ENCODE measurements at places on chromosomes 2 and 18.

DNA sequence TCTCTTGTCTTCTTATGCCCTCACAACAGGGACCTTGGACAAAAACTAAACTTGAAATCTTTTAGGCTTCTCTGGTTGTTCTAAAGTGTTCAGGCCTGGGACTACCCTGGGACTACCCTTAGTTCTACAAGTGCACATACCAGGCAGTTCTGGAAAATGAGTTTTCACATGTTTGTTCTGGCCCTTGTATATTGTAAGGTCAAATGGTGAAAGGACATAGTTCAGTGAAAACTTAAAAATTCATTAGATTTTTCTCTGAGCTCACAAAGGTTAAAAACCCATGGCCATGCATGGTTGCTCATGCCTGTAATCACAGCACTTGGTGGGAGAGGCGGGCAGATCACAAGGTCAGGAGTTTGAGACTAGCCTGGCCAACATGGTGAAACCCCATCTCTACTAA, 875.5 kb upstream of the FAM98A start:
- DNase-seq: no peak

DNA sequence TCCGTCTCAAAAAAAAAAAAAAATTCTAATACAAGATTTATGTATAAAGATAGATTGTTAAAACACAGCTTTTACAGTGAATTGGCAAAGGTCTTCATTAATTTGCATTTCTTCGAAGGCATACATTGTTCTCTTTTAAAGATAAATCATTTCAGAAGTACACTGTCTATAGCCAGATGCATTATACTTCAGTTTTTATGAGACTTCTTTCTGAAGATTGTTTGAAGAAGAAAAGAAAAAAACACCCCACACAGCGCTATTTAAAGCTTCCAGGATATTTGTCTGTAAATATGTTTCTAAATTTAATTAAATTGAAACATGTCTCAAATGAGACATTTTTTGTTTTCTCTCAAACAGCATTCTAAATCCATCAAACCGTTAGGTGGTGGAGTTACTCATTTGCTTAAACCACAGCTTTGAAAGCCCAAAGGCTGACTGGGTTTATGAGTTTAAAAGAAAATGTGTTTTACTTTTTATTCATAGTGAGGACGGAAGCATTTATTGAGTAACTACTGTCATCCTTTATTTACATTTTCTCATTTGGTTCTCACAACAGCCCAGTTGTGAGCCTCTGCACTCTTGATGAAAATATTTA, 42.4 kb upstream of the C1GALT1C1L start:
- no peak for DNase-seq

DNA sequence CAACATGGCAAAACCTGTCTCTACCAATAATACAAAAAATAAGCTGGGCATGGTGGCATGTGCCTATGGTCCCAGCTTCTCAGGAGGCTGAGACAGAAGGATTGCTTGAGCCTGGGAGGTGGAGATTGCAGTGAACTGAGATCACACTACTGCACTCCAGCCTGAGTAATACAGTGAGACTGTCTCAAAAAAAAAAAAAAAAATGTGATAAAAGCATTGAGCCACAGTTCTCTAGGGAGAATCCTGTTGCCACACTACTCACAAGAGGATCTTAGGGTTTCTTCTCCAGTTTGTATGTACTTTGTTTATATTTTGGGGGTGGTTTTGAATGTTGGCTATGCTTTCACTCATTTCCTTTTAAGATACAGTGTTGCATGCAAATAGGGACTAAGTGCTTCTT, 62.0 kb downstream of the TMEM185B start:
- no peak for DNase-seq

DNA sequence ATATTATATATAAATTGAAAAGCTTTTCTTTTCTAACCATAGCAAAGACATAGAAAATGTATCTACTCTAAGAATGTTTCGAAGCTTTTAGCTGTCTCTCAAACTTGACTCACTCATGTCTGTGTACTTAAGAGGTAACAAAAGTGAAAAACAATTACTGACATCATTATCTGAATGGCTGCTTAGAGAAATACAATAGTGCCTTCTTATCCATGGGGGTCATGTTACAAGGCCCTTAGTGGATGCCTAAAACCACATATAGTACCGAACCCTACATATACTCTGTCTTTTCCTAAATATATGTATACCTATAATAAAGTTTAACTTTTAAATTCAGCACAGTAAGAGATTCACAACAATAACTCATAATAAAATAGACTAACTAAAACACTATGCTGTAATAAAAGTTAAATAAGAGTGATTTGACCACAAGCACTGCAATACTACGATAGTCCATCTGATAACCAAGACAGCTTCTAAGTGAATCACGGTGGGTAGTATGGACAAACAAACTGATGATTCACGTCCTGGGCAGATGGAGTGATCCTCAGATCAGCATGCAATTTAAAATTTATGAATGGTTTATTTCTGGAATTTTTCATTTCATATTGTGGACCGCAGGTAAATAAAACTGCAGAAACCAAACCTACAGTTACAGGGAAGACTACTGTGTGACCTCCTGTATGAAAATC, 246.2 kb downstream of the XIRP2 start:
- DNase-seq: no peak

- DNase-seq: no peak
These were observed 54.9 kb downstream of the EDAR start for GRCh38 chr2:108934151-108934550.

GRCh38 chr2:88857951-88858411, 166.5 kb downstream of the RPIA start:
- DNase-seq: no peak

GRCh38 chr18:79801641-79802040, 3.9 kb downstream of the KCNG2 start:
- DNase-seq: no peak

DNA sequence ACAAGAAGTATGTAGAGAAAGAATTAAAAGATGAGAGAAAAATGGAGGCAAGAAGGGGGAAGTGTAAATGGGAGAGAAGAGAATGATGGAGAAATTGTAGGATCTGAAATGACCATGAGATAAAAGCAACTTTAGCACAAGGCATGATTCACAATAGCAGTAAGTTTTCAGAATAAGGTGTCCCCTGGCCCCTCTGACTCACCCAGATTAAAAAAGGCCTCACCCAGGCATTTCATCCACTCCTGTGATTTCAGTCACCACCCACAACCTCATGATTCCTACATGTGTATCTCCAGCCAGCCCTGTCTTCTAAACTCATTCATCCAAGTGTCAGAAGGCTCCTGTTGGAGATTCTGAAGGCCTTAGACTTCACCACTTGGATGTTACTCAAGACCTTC, 56.6 kb downstream of the SP100 start:
- peak; percentile 3 for DNase-seq

- DNase-seq: no peak
These were observed 859.5 kb upstream of the SOX11 start for GRCh38 chr2:4832642-4833041.

- no peak for DNase-seq
These were observed 638.0 kb downstream of the CNTNAP5 start for GRCh38 chr2:124662946-124663644.

DNA sequence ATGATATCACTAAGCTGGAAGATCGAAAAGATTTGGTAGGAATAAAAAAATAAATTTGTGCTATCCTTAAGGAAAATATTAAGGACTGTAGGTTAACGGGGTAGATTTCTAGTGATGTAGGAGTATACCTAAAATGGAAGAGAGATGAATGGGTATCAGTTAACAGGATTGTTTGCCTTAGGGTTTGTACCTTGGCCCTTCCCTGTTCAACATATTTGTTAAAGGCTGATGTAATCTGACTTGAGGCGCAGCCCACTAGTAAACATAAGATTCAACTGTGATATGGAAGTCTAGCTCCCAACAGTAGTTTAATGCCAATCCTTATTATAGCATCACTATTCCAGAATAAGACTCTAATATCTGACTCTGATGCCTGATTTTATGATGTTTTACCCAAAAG, 685.2 kb downstream of the DCC start:
- DNase-seq: no peak
